HT-29 (cell line): ENCODE measurements at places on chromosomes 2 and 18. TPM values are rescaled to one million over a fixed set of nuclear protein-coding genes. Genes with fewer than 3 reads are reported as not detected.

DNA sequence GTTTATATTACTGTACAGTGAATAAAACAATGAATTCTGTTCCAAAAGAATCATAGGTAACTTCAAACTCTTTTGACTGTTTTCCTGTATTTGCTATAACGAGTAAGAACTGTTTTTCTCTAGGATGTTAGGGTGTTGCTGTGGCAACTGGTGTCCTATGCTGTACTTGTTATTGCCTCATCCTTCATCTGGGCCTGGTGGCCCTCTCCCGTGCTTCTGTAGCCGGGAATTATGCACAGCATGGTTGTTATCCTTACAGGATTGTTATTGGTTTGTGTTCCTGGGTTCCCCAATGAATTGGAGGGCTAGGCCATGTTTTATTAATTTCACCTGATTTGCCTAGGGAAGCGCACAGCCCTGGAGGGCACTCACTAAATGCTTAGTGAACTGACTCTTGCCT lies 279.2 kb downstream of the PTPRM start:
- no peak for DNase-seq

DNA sequence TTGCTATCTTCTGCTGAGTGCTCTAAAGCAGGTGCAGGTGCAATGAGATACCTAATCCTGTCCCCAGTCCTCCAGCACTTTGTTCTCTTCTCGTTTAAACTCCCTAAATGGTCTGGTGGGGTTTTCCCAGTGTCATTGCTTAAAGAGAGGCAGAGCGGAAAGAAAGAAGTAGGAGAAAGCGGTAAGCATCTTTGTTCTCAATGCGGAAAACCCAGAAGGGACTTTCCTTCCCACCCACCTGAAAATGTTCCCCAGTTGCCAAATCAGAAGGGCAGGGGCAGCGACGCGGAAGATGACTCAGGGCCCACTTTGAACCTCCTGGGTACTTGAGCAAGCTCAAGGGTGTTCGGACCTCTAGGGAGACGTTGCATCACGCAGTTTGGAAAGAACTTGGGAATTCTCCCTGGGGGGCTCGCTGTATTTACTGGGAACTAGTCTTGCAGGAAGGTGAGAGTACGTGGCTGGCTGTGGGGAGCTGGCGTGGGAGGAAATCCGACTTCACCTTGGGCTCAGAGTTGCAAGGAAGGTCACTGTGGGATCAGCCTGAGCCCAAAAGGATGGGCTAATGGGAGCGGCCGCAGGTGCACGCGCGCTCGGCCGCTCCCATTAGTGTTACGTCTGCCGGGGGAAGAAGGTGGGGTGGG lies 589 bp upstream of the SGPP2 start:
- DNase-seq: peak; percentile 38

Gene PKDCC
- 76.0 and 83.9 TPM in 2 replicates for total RNA-seq

- DNase-seq: peak; percentile 46
These were observed 83.9 kb upstream of the MAPRE2 start for GRCh38 chr18:34957119-34957863.

Gene ITGB6
- 14.3 and 14.8 TPM in 2 replicates for total RNA-seq

GRCh38 chr18:26806224-26806623 lies 59.3 kb downstream of the AQP4 start:
- no peak for DNase-seq

DNA sequence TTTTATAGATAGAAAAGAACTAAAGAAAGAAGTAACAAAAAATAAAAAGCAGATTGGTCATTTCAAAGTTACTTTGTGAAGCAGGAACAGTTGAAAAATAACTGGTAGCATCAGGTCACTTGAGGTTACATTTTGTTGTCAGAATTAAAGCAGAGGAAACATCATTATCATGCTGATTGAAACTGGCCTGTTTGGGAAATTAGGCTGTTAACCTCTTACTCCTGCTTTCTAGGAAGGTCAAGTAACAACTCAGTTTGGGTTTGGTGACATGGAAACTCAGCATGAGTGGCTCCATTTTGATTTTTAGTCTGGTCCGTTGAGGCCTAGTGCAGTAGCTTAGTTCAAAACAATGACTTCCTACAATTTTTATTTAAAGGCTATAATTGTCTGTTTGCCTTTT lies 1383.5 kb downstream of the DPP10 start:
- no peak for DNase-seq

GRCh38 chr2:134080386-134081089 lies 173.3 kb upstream of the MGAT5 start:
- no peak for DNase-seq

DNA sequence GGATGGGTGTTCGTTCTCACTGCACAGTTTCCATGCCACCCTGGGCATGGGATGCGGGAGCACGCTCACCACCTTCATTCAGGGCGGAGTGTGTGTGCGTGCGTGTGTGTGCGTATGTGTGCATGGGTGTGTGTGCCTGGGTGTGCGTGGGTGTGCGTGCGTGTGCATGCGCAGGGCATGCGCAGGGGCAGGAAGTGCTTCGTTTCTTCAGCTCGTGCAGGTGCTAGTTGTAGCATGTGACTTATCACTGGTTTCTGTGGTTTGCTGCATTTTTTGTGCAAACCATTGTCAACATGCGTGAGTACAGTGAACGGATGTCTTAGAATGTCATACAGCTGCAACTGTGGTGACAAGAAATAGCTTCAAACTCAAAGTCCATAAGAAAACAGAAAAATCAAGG lies 179.5 kb downstream of the PTGR3 start:
- DNase-seq: no peak

DNA sequence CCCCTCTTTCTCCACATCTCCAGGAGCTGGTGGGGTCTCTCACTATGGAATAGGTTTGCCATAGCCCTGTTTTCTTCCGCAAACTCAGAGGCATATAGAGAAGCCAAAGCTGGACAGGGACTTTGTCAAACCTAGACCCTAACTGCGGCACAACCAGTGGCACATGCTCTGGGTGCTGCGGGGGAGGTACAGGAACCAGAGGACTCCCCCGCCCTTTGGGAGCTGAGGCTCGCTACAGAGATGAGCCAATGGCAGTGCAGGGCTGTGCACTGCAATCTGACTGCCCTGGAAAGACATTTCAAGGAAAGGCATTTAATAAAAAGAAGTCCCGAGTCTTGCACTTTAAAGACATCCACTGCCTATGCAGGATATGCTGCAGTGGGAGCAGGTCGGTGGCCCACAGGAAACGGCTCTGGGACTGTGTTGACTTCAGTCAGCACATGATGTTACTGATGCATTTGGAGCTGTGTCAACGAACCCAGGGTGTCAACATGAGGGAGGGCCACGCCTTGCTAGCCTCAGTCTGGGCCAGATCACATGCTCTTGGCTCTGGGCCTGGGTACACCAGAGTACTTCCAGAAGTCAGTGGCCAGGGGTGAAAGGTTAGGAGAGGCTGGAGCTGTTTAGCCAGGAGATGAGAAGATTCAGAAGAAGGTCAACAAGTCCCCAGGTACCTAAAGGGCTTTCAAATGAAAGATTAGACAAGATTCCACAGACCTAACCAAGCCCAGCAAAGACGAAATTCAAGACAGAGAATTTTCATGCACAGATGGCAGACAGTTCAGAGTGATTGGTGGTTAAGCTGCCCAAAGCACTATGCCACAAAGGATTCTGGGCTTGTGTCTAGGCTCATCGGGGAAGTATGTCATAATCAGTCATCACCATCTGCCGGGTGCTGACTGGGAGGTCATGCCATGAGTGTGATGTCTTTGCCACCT lies 8.2 kb downstream of the SLC35F6 start:
- DNase-seq: no peak

- DNase-seq: no peak
These were observed 249.7 kb downstream of the ETAA1 start for GRCh38 chr2:67646714-67647333.
